A673 (cell line): ENCODE measurements at places on chromosomes 4 and X. TPM values are rescaled to one million over a fixed set of nuclear protein-coding genes. Genes with fewer than 3 reads are reported as not detected.

GRCh38 chr4:41185614-41186592, 28.4 kb downstream of the APBB2 start:
- no peak overlapping the region for H3K27ac ChIP-seq
- H3K27me3 ChIP-seq = no peaks in the 10 kb centered on the region
- no peak overlapping the region for H3K4me3 ChIP-seq
- no peak for DNase-seq
- H3K4me1 ChIP-seq = no peaks in the 10 kb centered on the region

DNA sequence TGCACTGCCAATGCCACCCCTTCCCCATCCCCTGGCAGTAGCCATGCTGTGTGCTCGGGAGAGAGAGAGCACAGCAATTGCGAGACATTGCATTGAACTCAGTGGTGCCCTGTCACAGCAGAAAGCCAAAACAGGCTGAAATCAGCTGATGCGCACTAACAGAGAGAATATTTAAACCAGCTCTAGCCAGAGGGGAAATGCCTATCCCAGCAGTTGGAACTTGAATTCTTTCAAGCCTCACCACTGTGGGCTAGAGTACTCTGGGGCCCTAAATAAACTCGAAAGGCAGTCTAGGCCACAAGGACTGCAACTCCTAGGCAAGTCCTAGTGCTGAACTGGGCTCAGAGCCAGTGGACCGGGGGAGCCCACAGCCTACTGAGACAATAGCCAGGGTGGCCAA, 17.7 kb upstream of the RP2 start:
- no peak overlapping the region for H3K27ac ChIP-seq
- H3K4me1 ChIP-seq = no peaks in the 10 kb centered on the region
- H3K36me3 ChIP-seq = no peaks in the 10 kb centered on the region
- no peak overlapping the region for H3K4me3 ChIP-seq
- H3K27me3 ChIP-seq = no peaks in the 10 kb centered on the region
- no peak for DNase-seq

- H3K4me3 ChIP-seq = no peak overlapping the region
- H3K27ac ChIP-seq = no peak overlapping the region
- no peaks in the 10 kb centered on the region for H3K4me1 ChIP-seq
- no peaks in the 10 kb centered on the region for H3K36me3 ChIP-seq
Measured at GRCh38 chrX:101759000-101759399, 99.3 kb upstream of the ARMCX2 start.

GRCh38 chr4:182141061-182141460, 102.1 kb upstream of the TENM3 start:
- no peak for DNase-seq
- no peak overlapping the region for H3K27ac ChIP-seq
- H3K4me3 ChIP-seq = no peak overlapping the region

- H3K27me3 ChIP-seq = no peaks in the 10 kb centered on the region
- peaks cover 12% of the 10 kb centered on the region for H3K4me1 ChIP-seq
- no peak overlapping the region for H3K27ac ChIP-seq
Measured at GRCh38 chr4:183499389-183499788, 5.5 kb upstream of the ING2 start.

- peaks cover 13% of the 10 kb centered on the region for H3K4me1 ChIP-seq
- DNase-seq = peak; percentile 84
- H3K4me3 ChIP-seq = no peak overlapping the region
- H3K27ac ChIP-seq = peak overlapping the region; percentile 27
Measured at GRCh38 chrX:154717824-154718223, 33.1 kb downstream of the GAB3 start.

DNA sequence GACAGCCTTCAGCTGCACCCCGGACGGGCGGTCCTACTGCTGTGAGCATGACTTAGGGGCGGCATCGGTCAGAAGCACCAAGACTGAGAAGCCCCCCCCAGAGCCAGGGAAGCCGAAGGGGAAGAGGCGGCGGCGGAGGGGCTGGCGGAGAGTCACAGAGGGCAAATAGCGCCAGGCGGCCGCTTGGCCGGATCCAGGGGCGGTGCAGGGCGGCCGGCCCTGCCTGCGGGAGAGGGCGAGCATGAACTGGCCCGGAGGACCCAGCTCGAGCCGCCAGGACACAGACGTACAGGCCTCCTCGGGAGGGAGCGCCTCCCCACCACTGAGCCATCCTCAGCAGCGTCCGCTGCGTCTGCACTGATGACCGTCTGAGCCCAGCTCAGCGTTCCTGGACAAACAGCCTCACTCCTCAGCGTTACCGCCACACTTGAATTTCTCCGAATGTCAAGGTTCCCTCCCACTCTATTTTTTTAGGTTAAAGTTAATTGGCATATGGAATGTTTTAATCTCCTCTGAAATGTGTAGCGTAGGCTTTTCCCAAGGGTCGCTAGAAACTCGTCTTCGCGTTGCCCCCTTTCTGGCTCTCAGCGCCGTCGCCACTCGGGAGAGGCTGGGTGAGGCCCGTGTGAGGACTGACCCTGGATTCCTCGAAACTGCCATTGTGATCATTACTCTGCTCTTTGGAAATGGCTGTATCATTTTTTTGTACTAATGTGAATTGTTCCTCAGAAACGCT, 29.9 kb downstream of the NELFA start:
- H3K4me1 ChIP-seq = peaks cover 7% of the 10 kb centered on the region
- H3K4me3 ChIP-seq = no peak overlapping the region
- H3K36me3 ChIP-seq = peaks cover 98% of the 10 kb centered on the region
- DNase-seq = no peak
- H3K27ac ChIP-seq = peak overlapping the region; percentile 34

DNA sequence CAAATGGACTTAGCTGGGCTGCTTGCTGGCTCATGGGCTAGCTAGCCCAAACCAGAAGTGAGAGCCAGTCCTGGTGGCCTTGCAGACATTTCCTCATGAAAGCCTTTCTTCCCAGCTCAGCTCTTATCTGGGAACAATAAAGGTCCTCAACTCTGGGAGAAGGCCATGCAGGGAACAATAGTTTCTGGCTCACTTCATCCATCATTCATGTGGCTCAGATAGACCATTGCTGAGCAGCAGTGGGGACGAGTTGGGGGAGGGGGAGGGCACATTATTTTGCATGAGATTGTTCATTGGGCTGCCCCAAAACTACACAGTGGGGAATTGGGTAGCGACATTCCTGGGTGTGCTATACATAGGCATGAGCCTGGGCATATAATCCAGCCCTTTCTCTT, 47.6 kb downstream of the NHSL2 start:
- no peak overlapping the region for H3K27ac ChIP-seq
- DNase-seq = no peak

- H3K36me3 ChIP-seq = no peaks in the 10 kb centered on the region
- no peak for DNase-seq
- no peaks in the 10 kb centered on the region for H3K4me1 ChIP-seq
- no peaks in the 10 kb centered on the region for H3K27me3 ChIP-seq
- H3K4me3 ChIP-seq = no peak within 1 kb of the TSS
Measured at GRCh38 chrX:153179131-153179530, at the start of gene MAGEA1. Gene MAGEA1 (plus strand): TSS chrX:153179284. CDS start chrX:153182390, 3,106 bp downstream.

DNA sequence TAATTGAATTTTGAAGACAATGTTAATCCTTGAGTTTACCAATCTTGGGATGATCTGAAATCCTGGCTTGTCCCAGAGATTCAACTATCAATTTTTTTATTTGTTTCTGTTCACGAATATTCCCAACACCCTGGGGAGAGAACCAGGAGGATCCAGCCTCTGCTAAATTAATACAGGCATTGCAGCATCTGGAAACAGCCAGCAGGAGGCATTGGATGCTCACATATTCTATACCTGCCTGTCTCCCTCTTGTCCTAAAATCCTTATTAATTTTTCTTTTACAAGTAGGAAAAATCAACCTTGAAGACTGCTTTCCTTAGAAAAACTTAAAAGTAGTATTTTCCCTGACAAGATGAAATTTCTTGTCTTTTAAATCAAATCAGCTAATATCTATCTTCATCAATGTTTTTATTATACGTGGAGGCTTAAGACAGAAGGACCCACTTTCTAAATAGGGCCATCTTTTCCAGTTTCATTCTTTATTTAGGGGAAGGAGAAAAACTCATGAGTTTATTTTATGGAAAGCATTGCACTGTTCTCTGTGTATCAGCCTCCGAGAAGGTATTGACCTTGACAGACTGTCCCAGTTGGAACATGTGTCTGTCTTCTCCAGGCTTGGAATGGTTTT, 102.4 kb downstream of the CLNK start:
- no peak overlapping the region for H3K4me3 ChIP-seq
- no peak overlapping the region for H3K27ac ChIP-seq
- no peaks in the 10 kb centered on the region for H3K4me1 ChIP-seq
- H3K27me3 ChIP-seq = no peaks in the 10 kb centered on the region

DNA sequence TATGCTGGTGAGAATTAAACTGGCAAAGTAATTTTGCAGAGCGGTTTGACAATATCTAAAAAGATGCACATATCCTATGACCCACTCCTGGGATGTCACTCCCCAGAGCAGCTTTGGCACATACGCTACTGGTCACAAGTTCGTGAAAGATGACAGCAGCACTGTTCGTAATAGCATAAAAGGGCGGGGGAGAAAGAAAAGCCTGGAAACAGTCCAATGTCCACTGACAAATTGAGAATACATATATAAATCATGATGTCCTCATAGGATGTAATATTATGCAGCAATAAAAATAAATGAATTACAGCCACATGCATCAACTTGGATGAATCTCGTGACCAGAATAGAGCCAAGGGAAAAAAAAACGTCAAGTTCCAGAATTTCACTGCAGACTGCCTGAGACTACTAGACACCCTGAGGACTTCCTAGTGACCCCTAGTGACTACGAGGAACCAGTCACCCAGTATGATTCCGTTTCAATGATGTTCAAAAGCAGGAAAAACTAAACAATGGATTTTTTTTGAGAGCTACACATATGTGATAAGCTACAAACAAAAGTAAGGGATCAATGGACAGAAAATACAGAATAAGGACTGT, 1.8 kb downstream of the PCSK1N start:
- no peak overlapping the region for H3K4me3 ChIP-seq
- H3K36me3 ChIP-seq = no peaks in the 10 kb centered on the region
- no peaks in the 10 kb centered on the region for H3K27me3 ChIP-seq
- H3K4me1 ChIP-seq = no peaks in the 10 kb centered on the region
- H3K27ac ChIP-seq = no peak overlapping the region

DNA sequence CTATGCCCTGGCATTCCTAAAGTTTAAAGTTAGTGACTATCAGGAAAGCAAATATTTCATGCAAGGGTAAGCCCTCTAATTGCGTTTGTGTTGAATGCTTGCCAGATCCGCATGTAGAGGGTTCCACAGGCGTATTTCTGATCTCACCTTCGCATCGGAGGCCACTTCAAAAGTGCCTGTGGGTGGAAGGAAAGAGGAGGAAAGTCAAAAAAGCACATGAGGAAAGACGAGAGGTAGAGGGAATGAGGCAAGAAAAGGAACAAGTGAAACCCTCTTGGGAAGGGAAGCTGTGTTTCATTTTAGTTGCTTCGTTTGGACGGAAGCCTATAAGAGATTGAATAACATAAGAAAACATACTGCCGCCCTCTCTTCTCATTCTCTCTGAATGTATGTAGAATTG, 628.8 kb downstream of the SPRY1 start:
- peaks cover 24% of the 10 kb centered on the region for H3K4me1 ChIP-seq
- no peak overlapping the region for H3K27ac ChIP-seq
- H3K36me3 ChIP-seq = no peaks in the 10 kb centered on the region

- H3K27me3 ChIP-seq = no peaks in the 10 kb centered on the region
- H3K27ac ChIP-seq = no peak overlapping the region
- DNase-seq = peak; percentile 67
- H3K4me1 ChIP-seq = no peaks in the 10 kb centered on the region
- H3K4me3 ChIP-seq = no peak overlapping the region
Measured at GRCh38 chrX:19682712-19683331, 167.5 kb upstream of the MAP3K15 start.

DNA sequence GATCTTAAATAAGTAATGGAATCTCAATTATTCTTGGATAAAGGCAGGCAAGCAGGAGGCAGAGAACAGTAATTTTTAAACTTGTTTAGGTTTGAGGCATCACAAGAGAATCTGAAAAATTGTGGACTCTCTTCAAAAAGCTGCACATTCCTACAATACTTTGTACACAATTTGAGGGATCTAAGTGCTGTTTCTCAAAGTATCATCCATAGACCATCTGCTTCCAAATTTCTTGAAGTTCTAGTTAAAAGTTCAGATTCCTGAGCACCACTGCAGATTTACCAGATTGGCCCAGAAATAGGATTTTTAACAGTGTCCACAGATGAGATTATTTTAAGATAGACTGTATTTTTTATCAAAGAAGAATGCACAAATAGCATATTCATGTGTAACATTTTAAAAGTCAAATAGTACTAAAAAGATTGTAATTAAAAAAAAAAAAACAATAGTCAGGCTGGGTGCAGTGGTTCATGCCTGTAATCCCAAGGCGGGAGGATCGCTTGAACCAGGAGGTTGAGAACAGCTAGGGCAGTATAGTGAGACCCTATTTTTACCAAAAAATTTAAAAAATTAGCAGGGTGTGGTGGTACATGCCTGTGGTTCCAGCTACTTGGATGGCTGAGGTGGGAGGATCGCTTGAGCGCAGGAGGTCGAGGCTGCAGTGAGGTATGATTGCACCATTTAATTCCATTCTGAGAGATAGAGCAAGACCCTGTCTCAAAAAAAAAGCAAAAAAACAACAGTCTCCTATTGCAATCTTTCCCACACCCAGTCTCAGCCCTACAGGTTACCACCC, 14.2 kb upstream of the FNIP2 start:
- no peak overlapping the region for H3K27ac ChIP-seq

GRCh38 chrX:130084631-130085237, 25.6 kb downstream of the ELF4 start:
- no peaks in the 10 kb centered on the region for H3K4me1 ChIP-seq
- no peak overlapping the region for H3K27ac ChIP-seq
- H3K36me3 ChIP-seq = no peaks in the 10 kb centered on the region
- no peak overlapping the region for H3K4me3 ChIP-seq
- H3K27me3 ChIP-seq = no peaks in the 10 kb centered on the region

GRCh38 chr4:124055896-124056295, 656.6 kb downstream of the ANKRD50 start:
- no peak overlapping the region for H3K27ac ChIP-seq
- no peak overlapping the region for H3K4me3 ChIP-seq
- no peaks in the 10 kb centered on the region for H3K27me3 ChIP-seq
- DNase-seq = no peak
- H3K36me3 ChIP-seq = no peaks in the 10 kb centered on the region

GRCh38 chr4:107518076-107518475, 202.0 kb downstream of the PAPSS1 start:
- no peak overlapping the region for H3K4me3 ChIP-seq
- no peaks in the 10 kb centered on the region for H3K36me3 ChIP-seq
- H3K27me3 ChIP-seq = no peaks in the 10 kb centered on the region
- H3K4me1 ChIP-seq = peaks cover 16% of the 10 kb centered on the region
- H3K27ac ChIP-seq = peak overlapping the region; percentile 46

Gene L1CAM
- 0.64 and 0.87 TPM in 2 replicates for total RNA-seq

Gene CLTRN
- 0.26 TPM in 1 of 2 replicates, not detected in the other for total RNA-seq

Gene SFRP2
- 1.4 and 1.9 TPM in 2 replicates for total RNA-seq

Gene SRPX
- 0.96 and 1.1 TPM in 2 replicates for total RNA-seq
